ENCODE measurements at places on chromosomes 4 and X.

DNA sequence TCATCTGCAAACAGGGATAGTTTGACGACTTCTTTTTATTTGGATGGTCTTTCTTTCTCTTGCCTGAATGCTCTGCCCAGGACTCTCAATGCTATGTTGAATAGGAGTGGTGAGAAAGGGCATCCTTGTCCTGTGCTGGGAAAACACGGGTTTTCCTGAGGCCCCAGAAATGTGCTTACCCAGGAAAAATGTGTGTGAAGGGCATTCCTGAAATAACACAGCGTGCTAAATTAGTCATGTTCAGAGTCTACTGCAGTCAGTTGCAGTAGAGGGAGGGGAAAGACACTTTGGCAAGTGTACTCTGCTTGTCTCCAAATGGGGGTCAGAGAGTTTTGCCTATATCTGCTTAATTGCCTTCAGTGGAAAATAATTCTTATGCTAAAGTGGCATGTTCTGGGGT, 153.9 kb downstream of the CCNG2 start:
- no peak for DNase-seq

DNA sequence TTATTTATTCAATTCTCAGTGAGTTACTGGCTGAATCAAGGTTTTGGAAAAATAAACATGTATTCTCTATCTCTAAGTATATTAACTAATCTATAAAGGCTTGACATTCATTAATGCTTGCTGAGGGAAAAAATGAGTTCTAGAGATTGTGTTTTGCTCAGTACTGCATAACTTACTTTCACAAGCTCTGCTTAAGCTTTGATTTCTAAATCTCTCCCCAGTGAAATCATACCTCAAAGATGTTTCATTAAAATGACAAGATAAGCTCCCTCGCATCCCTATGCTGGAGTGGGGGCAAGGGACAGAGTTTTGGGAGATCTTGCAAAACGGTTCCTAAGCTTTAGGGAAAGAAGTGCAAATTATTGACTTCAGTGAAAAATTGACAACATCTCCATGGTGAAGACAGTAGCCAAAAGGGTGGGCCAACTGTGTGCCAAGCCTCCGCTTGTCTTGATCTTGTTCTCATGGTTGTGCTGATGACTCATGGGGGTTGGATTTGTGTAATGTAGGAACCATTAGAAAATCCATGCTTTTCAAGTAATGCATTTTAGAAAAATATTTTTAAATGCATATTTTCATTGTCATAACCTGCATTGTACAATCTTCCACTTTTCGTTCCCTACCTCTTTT, 521.4 kb downstream of the RPA4 start:
- no peak for DNase-seq

- DNase-seq: no peak
Observed at GRCh38 chrX:108033890-108034289, 11.0 kb upstream of the VSIG1 start.

DNA sequence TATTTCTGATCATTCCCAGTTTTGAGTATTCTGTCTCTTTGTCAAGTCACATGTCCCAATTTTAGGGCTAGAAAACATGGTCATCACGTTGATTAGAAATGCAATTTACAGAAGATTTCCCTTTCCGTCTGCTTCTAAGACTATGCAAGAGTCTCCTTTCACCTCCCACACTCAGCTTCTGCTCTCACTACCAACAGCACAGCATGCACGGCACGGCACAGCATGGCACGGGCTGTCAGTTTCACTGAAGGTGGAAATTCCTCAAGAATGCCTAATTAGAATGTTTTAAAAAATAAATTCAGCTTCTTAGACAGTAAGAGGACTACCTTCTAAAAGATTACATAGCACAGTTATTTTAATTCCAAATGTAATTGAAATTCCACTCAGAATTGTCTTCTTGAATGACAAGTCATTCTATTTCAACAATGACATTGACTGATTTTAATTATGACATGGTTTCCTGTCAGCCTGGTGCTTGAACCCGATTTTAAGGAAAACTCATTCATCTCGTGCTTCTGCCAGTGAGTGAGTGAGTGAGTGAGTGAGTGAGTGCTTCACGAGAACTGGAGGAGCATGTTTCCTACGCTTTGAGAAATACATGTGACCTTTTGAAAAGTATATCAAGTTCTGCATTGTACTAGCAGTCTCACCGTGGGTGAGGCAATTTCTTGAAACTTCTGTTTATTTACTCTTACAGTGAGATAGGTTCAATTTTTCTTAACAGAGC, 124.8 kb upstream of the SORBS2 start:
- no peak for DNase-seq

DNA sequence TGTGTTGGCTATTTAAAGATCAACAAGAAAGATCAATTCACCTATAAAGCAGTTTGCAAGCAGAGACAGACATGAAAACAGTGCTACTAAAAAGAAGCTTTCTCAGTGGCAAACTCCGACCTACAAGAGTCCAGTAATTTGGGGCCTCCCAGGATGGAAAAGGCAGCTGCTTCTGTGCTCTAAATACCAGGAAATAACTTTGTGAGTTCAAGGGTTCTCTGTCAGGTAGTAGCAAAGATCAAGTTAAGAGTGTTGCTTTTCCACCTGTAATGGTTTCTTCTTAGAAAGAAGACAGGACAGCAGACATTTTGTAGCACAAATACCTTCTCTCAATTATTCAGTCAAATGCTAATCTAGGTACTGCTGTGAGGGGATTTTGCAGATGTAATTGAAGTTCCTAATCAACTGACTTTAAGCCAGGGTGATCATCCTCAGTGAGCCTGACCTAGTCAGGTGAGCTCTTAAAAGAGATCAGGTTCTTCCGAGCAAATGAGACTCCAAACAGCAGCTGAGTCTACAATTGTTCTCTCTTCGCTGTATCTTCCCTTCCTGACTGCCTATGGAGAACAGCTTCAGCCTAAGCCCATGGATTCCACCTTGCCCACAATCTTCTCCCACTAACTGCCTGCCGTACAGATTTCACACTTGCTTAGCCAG, 13.5 kb downstream of the ANKRD17 start:
- no peak for DNase-seq

- no peak for DNase-seq
Observed at GRCh38 chr4:18536428-18536827, 514.9 kb upstream of the LCORL start.

GRCh38 chrX:16610121-16610621, 39.8 kb upstream of the S100G start:
- DNase-seq: no peak

- DNase-seq: no peak
Observed at GRCh38 chrX:50470103-50471031, at the start of gene DGKK. DGKK (minus strand) TSS chrX:50470825; CDS start chrX:50470678, 147 bp downstream.

- DNase-seq: peak; percentile 72
Observed at GRCh38 chr4:79141530-79141929, 184.3 kb downstream of the NAA11 start.

GRCh38 chrX:57641338-57641737, 38.7 kb downstream of the NLRP2B start:
- no peak for DNase-seq

GRCh38 chr4:20255251-20255586, 3.5 kb downstream of the SLIT2 start:
- DNase-seq: no peak

GRCh38 chr4:111213531-111213930, 590.7 kb upstream of the PITX2 start:
- DNase-seq: no peak

DNA sequence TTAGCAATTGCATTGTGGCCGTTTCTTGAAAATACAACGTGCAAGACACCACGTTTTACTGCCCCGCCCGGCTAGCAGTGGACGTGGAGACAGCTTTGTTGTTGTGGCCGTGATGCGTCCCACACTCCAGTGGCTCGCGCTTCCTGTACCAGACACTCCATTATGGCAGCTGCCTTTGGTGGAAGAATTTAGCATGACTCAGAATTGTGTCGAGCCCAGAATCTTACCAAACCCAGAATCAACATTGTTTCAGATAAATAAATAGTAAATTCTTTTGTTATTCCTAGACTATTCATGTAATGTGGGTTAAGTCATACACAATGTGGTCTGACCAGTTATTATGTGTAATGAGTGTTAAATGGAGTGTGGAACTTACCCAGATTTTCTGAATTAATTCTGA, 25.3 kb upstream of the S100P start:
- DNase-seq: no peak

DNA sequence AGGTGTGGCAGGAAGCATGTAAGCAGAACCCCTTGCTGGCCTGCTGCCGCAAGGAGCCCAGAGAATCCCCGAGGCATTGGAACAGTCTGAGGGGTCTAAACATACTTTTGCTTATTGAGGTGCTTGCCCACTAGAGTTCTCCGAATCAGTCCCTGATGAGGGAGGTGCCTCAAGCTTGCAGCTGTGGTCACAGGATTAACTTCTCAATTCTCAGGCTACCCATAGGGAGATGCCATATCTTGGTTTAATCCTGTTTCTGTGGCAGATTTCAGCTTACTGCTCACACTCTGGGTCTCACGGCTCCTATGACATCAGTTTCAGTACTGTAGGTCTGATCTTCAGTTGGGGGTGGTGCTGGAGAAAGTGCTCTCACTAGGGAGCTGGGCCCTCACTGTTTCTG, 39.9 kb downstream of the CCNG2 start:
- DNase-seq: no peak

Measured in lower leg skin (tissue), 4 donors.